ENCODE measurements at places on chromosomes 1 and 21. TPM values are rescaled to one million over a fixed set of nuclear protein-coding genes. Genes with fewer than 3 reads are reported as not detected.

DNA sequence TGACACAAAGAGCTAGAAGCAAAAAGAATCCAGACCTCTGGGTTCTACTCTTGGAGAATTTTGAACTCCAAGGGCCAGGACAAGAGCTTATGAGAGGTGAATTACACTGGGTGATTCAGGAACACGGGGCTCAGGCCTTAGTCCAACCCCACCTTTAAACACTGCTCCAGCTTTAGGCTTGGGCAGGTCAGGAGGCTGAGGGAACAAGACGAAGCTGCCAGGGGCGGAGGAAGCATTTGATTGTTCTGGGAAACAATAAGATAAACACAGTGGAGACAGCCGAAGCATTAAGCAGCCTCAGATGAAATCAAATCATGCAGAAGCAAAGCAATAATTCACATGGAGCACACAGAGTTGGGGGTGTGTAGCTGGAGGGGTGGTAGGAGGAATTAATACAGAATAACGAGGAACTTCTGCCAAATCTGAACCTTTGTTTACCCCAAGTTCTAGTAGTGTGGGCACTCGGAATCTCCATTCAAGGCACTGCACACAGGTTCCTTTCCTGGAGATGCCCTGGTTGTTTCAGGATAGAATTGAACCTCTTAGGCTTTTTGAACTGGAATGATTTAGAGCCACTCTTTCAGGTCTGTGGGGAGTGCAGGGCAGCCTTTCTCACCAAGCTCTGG lies 93.2 kb downstream of the PLXNA2 start:
- no peak for DNase-seq
- no peaks in the 10 kb centered on the region for H3K4me1 ChIP-seq
- no peak overlapping the region for H3K4me3 ChIP-seq
- no peak overlapping the region for H3K27ac ChIP-seq
- no peaks in the 10 kb centered on the region for H3K36me3 ChIP-seq

- H3K27ac ChIP-seq = no peak overlapping the region
- H3K27me3 ChIP-seq = no peaks in the 10 kb centered on the region
- no peak overlapping the region for H3K4me3 ChIP-seq
- no peaks in the 10 kb centered on the region for H3K36me3 ChIP-seq
Measured at GRCh38 chr1:204112876-204113730, 38.7 kb downstream of the ETNK2 start.

GRCh38 chr1:185896863-185897262 lies 162.7 kb downstream of the HMCN1 start:
- DNase-seq = no peak
- no peaks in the 10 kb centered on the region for H3K27me3 ChIP-seq
- no peaks in the 10 kb centered on the region for H3K36me3 ChIP-seq
- H3K27ac ChIP-seq = no peak overlapping the region

S100A7A gene
- not detected for total RNA-seq

CCDC27 gene
- total RNA-seq = not detected
